ENCODE measurements at places on chromosomes 2 and 18. TPM values are rescaled to one million over a fixed set of nuclear protein-coding genes. Genes with fewer than 3 reads are reported as not detected.

- no peak for ATAC-seq
Observed at GRCh38 chr18:41989508-41989907, 34.5 kb downstream of the PIK3C3 start.

- no peak for ATAC-seq
Observed at GRCh38 chr2:41913311-41913710, 134.5 kb upstream of the PKDCC start.

GRCh38 chr18:5030636-5031035 lies 166.4 kb downstream of the AKAIN1 start:
- ATAC-seq = no peak

- ATAC-seq = peak; percentile 30
Observed at GRCh38 chr2:172242961-172243360, 140.3 kb upstream of the DLX2 start.

GRCh38 chr18:44869533-44869932 lies 188.8 kb downstream of the SETBP1 start:
- ATAC-seq = no peak

- no peak for ATAC-seq
Observed at GRCh38 chr2:181306785-181307184, 150.4 kb upstream of the ITGA4 start.

GRCh38 chr2:224927011-224927410 lies 115.3 kb downstream of the DOCK10 start:
- no peak for ATAC-seq

GRCh38 chr18:9916077-9916639 lies 2.3 kb downstream of the VAPA start:
- ATAC-seq = no peak

- no peak for ATAC-seq
Observed at GRCh38 chr2:219214141-219214540, 4.6 kb downstream of the ABCB6 start.

DNA sequence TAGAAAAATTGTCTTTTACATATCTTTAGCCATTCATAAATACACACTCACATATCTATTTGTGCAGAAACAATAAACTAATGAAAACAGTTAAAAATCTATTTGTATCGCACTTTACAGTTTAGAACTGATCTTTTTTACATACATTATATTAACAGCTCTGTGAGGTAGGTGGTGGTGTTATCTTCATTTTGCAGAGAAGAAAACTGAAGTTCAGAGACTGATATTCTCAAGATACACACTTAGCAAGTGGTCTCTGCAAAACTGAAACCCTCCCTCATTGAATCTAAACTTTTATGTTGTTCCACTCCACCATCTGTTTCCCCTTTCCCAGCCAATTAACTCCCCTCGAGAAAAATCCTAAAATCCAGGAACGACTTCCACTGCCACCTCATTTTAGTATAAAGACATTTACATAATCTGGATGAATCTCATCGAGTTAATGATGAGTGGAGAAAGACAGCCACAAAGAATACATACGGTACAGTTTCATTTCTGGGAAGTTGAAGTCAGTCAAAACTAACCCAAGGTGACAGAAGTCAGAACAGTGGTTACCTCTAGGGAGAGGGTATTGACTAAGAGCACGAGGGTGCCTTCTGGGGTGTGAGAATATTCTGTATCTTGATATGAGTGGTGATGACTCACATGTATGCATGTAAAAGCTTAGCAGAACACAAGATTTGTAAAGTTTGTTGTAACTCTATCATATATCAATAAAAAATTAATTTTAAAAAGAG lies 524.2 kb upstream of the TCF4 start:
- ATAC-seq = peak; percentile 76

- no peak for ATAC-seq
Observed at GRCh38 chr2:199163613-199164458, 293.9 kb downstream of the SATB2 start.

DNA sequence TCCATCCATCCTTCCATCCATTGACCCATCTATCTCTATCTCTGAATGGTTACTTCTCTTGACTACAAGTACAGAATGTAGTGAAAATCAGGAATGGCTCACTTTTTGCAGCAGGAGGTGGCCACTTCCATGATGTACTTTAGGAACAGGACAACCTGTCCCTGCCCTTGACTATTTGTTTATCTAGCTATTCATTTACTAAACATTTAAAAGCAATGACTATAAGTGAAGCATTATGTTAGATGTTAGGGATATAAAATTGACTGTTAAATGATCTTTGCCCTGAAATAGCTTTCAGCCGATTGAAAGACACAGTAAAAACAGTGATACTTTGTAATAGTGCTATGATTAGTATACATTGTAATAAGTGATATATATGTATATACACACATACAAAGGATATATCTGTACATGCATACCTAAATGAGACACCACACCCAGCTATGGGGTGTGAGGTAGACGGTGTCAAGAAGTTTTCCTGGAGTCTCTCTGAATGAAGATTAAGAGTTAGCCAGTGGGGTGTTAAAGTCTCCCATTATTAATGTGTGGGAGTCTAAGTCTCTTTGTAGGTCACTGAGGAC lies 68.5 kb downstream of the C18orf54 start:
- ATAC-seq = no peak

GRCh38 chr2:164090533-164090932 lies 354.7 kb upstream of the FIGN start:
- ATAC-seq = no peak

- ATAC-seq = peak; percentile 48
Observed at GRCh38 chr2:234550511-234551107, 53.7 kb upstream of the ARL4C start.

AGXT gene
- total RNA-seq = 0.33 TPM

CFAP65 gene
- 1.1 TPM for total RNA-seq

CXCR4 gene
- 1.4 TPM for total RNA-seq

GCKR gene
- total RNA-seq = 0.73 TPM

SKA1 gene
- 0.10 TPM for total RNA-seq

GAREM1 gene
- total RNA-seq = 9.4 TPM

RALB gene
- 15.5 TPM for total RNA-seq

MAL gene
- total RNA-seq = 1.6 TPM

MCEE gene
- 20.1 TPM for total RNA-seq

Data from motor neuron (in vitro differentiated cells).